ENCODE measurements at places on chromosomes 5 and 9. TPM values are rescaled to one million over a fixed set of nuclear protein-coding genes. Genes with fewer than 3 reads are reported as not detected.

The IFNK gene
- not detected for total RNA-seq

- no peaks in the 10 kb centered on the region for H3K36me3 ChIP-seq
- no peak overlapping the region for H3K27ac ChIP-seq
- peaks cover 5% of the 10 kb centered on the region for H3K4me1 ChIP-seq
- no peaks in the 10 kb centered on the region for H3K27me3 ChIP-seq
These were observed 141.8 kb upstream of the MAST4 start for GRCh38 chr5:66454186-66455078.

DNA sequence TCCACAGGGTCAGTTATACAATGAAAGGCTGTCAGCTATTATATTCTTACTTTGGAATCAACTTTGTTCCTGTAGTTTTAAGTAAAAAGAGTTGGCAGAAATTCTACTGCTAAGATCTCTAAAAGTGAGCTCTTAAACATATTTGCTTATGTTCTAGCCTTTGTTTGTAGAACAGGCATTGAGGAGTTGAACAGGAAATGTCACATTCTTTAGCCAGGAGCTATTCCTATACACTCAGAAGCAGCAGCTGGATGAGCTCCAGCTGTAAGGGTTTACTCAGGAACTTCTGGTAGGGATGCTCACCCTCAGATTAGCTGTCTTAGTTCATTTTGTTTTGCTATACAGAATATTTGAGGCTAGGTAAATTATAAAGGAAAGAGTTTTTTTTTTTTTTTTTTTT is 22.4 kb upstream of the SPINK14 start:
- no peaks in the 10 kb centered on the region for H3K27me3 ChIP-seq
- H3K27ac ChIP-seq: no peak overlapping the region
- DNase-seq: no peak
- no peak overlapping the region for H3K4me3 ChIP-seq
- H3K36me3 ChIP-seq: no peaks in the 10 kb centered on the region

DNA sequence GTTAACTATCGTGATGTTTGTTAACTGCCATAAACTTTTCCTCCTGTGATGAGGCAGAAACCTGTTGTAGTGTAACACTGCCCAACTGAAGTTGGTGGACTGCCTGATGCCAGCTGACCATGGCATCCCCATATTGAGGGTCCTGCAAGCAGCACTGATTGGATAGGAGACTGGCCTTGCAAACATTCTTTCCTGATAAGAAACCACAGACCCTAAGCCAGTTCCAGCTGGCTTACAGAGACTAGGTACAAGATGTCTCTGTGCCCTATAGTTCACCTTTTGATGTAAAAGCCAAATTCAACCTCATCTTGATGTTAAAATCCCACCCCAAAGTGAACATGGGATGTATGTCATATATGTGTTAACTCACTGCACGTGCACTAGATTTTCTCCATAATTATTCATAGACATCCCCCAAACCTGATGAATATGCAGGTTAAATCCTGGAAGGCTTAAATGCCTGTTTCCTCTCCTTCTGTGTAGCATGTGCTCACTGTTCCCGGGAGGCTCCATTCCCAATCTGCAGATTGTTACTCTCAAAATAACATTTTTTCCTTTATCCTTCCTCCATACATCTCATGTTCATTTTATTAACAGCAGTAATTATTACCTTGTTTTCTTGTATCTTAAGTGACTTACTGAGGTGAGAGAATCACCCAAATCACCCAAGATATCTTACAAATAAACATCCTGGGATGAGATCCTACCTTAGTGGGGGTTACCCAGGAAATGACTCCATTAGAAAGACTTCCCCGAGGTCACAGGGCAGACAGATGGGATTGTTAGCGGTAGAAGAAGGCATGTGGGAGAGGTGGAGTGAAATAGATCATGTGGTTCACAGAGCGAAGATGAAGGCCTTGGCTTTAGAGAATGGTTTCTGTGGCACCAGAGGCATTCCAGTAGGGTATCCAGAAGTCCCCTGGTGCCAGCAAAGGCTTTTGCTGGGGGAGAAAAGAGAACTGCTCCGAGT is 566.7 kb downstream of the CCDC171 start:
- H3K27ac ChIP-seq: no peak overlapping the region
- no peaks in the 10 kb centered on the region for H3K27me3 ChIP-seq

GRCh38 chr5:145104106-145104505 is 731.0 kb downstream of the PRELID2 start:
- no peak overlapping the region for H3K4me3 ChIP-seq
- no peaks in the 10 kb centered on the region for H3K4me1 ChIP-seq
- H3K27ac ChIP-seq: no peak overlapping the region

DNA sequence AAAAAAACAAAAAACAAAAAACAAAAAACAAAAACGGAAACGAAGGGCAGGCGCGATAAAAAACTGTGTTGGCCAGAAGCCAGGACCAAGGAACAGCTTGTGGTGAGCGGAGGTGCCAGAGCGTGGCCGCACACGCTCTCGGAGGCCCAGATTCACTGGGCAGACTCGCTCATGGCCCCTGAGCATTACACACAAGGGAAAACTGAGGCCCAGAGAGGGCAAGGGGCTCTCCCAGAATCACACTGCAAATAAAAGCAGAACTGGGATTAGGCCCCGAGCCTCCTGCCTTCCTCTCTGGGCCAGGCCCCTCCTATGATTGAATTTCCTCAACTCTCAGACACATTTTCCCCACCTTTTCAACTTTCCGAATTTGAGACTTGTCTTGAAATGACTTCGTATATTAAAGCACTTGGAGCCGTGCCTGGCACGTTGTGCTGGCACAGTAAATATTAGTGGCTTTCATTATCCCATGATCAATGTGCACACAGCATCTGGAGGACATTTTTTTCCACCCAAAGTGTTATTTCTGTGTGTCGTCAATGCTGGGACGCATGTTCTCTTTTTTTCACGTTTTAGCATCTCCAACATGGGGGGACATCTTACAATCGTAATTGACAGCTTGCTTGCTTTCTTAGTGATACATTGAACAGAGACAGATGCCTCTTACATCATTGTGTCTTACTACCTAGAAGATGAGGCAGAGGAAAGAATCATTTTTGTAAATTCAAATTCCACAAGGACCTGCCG is 7.4 kb downstream of the FIBCD1 start:
- peaks cover 29% of the 10 kb centered on the region for H3K27me3 ChIP-seq
- no peak for DNase-seq
- no peaks in the 10 kb centered on the region for H3K4me1 ChIP-seq
- H3K36me3 ChIP-seq: no peaks in the 10 kb centered on the region
- H3K4me3 ChIP-seq: no peak overlapping the region

- no peaks in the 10 kb centered on the region for H3K36me3 ChIP-seq
- H3K27ac ChIP-seq: no peak overlapping the region
- no peaks in the 10 kb centered on the region for H3K4me1 ChIP-seq
- DNase-seq: no peak
These were observed 285.4 kb downstream of the TMEM232 start for GRCh38 chr5:110441035-110441434.

GRCh38 chr5:133257977-133258376 is 206.2 kb downstream of the HSPA4 start:
- no peak overlapping the region for H3K4me3 ChIP-seq
- H3K27me3 ChIP-seq: peaks cover 2% of the 10 kb centered on the region
- no peak overlapping the region for H3K27ac ChIP-seq
- DNase-seq: no peak
- peaks cover 22% of the 10 kb centered on the region for H3K4me1 ChIP-seq
- no peaks in the 10 kb centered on the region for H3K36me3 ChIP-seq

All from activated T-helper 1 cell treated with anti-CD3 and anti-CD28 coated beads, Interleukin-12 subunit alpha, Interleukin-12 subunit beta, Interleukin-2, Interleukin-4 antibody, amounts not matched to agents 30 ng/mL and 10 ng/mL and 1 ng/mL, durations not matched to agents 14 hours and 24 hours and 36 hours (primary cell).